ENCODE measurements at places on chromosomes 5 and 9.

DNA sequence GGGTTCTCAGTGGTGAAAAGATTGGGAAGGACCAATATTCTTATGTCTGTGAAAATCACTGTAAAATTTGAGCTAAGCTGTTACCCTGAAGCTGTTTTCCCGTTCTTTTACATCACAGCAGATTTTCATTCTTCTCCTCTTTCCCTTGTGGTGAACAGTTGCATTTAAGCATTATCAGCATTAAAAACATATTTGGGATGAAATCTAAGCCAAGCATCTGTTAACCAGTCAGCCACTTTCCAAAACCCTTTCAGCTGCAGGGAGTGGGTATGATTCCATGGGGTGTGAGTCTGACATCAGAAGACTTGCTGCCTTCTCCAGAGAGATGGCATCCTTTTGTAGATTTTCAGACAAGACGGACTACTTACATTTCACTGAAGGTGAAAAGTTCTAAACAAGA, 97.2 kb downstream of the TRIO start:
- no peak for DNase-seq

GRCh38 chr5:80249901-80250300, 5.9 kb downstream of the SERINC5 start:
- no peak for DNase-seq

- no peak for DNase-seq
Observed at GRCh38 chr5:175680463-175680862, 22.6 kb downstream of the HRH2 start.

GRCh38 chr5:13107537-13107936, 837.0 kb downstream of the DNAH5 start:
- no peak for DNase-seq

- no peak for DNase-seq
Observed at GRCh38 chr5:148408092-148408491, 24.3 kb downstream of the FBXO38 start.

DNA sequence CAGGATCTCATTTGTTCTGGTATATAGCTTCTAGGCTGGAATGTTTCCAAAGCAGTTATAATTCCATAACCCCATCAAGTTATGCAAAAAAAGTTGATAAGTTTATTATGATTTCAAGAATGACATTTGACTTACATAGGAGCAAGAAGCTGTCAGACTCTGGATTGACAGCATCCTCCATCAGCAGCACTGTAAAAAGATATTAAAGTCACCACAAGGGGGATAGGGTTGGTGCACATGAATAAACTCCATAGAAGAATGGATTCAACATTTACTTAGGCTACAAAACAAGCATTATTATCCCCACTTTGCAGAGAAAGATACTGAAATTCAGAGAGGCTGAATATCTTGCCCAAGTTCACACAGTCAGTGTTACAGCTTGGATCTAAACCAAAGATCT, 208.9 kb upstream of the SLC30A5 start:
- DNase-seq: no peak

DNA sequence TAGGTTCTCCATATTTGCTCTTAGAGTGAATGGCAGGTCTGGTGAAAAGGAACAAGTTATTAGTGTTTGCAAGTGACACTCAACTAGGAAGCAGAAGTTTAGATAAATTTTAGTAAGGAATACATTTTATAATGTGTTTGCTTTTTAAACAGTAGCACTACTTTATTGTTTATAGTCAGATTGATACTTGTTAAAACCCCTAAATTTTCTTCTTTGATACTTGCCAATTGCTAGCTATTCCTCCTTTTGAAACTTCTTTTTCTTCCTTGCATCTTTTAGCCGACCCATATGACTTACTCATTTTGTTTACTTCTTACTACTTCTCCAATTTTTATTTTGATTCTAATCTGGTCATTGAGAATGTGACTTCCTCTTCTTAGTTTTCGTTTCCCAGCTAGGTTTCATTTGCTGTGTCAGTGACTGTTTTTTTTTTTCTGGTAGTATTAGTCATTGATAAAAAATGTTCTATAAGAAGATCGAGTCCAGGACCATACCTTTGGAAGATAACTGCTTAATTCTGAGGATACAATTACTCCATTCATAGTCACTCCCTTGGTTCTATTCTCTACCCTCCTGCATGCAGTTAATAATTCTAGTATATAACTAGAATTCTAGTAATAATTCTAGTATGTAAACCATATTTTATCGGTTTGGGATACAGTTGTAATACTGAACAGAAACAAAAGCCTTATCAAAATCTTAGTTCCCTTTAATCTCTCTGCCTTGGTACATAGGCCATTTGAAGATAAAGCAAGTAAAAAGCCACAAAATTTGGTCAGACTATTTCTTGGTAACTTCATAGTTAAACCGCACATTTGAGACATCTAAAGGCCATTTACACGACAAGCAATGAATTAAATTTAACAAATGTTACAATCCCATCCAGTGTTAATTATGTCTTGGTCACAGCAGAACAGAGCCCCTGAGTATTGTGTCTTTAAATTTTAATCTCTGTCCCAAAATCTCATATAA, 2.8 kb upstream of the RICTOR start:
- DNase-seq: no peak

DNA sequence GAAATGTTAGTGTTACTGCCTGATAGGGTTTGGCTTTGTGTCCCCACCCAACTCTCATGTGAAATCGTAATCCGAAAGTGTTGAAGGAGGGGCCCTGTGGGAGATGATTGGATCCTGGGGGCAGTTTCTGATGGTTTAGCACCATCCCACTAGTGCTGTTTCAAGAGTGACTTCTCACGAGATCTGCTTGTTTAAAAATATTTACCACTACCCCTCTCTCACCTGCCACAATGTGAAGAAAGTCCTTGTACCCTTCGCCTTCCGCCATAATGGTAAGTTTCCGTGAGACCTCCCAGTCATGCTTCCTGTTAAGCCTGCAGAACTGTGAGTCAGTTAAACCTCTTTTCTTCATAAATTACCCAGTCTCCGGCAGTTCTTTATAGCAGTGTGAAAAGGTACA, 2.6 kb upstream of the RFX3 start:
- no peak for DNase-seq

GRCh38 chr9:69046723-69047122, 11.2 kb downstream of the FXN start:
- no peak for DNase-seq

DNA sequence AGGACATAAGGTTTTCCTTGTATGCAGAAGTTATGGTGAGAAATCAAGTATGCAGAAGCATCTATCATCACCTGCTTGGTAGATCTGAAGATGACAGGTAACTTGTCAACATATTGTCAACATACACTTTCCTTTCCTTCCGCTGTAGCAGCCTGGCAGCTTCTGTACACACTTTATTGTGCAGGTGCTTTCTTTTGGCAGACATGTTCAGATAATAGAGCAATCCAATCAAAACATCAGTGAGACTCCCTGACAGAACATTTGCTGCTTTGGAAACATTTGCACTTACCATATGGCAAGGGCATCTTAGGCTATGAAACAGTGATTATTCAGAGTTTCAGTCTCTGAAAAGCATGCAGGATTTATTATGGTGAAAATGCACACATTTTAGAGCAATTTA, 161.1 kb upstream of the CDH12 start:
- DNase-seq: no peak

DNA sequence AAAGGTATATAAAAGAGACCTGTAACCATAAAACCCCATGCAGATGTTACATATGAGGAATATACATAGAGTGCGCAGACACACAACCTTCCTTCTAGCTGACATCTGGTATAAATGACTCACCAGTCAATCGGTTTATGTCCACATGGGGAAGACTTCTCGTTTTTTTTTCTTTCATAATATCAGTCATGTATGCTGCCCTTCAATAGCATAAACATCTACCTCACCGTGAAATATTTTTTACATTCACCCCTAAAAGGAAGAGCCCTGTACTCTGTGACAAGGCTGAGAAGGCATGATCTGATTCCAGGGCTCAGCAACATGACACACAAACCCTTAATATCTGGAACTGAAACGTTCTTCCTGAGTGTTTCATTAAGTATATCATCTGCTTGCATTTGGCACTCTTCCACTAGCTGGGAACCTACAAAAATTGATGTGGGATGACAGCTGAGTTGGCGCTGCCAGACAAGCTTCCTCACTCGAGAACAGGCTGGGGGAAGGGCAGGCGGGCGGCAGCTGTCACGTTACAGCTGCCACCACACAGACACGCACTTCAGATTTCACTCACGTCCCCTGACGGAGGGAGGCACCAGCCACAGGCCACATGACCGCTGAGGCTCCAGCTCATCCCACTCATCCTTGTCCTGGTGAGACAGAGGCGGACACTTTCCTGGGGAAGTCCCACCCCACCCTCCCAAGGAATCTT, 74.2 kb downstream of the SHB start:
- DNase-seq: no peak

GRCh38 chr9:124017051-124017928, 5.7 kb downstream of the LHX2 start:
- no peak for DNase-seq

DNA sequence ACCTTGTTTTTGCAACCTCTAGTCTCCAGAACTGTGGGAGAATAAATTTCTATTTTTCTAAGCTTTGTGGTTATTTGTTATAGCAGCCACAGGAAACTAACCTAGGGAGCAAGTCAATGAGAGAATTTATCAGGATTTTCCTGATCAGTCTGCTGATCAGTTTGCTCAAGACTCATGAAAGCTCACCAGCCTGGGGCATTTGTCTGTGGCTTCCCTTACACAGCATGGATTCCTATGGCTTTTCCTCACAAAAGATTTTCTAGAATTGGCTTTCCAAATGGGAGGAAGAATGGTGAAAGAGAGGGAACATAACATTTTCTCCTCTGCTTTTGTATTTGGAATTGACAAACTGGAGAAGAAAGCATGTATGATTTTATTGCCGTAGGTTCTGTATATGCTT, 20.2 kb downstream of the ARRDC3 start:
- DNase-seq: no peak

GRCh38 chr5:98209418-98209817, 564.0 kb upstream of the RGMB start:
- no peak for DNase-seq

DNA sequence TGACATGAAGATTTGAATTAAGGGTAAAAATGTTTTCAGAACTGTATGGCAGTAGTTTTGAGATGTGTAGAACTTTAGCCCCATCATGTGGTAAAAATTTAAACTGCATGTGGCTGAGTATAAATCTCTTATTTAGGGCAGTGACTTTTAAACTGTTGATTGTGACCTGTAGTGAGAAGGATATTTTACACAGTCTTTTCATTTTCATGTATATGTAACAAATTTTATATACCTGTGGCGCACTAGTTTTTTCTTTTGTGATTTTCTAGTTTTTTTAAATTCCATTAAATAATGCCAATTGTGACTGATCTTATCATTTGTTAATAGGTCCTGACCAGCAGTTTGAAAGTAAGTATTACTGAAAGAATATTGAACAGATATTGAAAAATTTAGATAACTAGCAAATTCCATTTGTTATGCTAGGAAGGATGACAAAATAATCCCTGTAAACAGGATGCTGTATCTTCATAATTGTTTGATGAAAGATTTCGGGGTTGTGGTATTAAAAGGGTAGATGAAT, 47.2 kb downstream of the GPBP1 start:
- DNase-seq: no peak

GRCh38 chr5:147712019-147712418, 70.5 kb downstream of the JAKMIP2 start:
- DNase-seq: no peak

- DNase-seq: no peak
Observed at GRCh38 chr5:175853573-175854230, 17.7 kb upstream of the CPLX2 start.

DNA sequence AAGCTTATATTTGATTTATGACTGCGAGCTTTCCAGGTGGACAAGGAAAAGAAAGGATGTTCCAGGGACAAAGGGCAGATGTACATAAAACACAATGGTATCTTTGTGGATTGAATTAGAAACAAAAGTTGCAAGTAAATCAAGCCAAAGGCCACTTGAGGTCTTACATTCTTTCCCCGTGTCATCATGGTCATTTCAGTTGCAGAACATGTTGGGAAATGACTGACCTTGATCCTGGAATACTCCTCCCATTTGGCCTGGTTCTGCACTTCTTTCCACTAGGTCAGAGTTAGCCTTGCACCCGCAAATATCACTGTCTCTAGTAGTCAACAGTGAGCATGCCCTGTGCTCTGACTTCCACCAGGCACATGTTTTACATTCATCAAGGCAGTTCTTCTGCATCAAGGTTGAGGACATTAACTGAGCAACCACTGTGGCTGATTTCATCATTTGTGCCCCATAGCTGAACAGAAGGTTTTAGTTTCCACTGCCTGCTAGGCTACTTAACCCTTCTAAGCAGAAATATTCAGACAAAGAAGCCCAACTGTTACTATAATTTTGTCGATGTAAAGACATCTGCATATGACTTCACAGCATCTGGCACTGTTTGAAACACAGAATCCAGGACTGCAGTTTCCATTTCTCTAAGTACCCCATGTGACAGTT, 1161.7 kb upstream of the DMAC1 start:
- DNase-seq: no peak

- DNase-seq: no peak
Observed at GRCh38 chr5:168261227-168261571, 30.2 kb upstream of the WWC1 start.

DNA sequence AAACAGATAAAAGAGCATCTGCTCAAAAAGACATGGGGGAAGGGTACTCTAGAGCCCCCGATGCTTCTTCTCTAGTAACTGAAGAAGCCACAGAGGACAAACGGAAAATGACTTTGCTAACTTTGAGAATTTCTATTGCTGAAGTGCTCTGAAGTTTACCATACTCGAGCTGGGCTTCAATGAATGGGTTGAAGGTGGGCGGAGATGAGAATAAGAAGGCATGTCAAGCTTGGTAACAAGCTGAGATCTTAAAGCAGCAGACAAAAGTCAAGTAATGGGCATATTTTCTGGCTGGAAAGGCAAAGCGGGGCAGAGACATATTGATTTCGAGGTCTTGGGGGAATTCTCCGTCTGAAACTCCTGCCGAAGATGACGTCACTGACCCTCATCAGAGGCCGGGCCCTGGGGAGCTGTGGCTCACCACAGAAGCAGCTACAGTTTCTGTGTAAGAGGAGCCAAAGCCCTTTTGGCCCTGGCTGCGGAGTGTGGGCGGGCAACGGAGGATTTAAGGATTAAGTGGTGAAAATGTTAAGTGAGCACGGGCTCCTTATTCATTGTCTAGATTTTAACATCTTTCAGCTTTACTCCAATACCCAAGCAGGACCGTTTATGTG, 115.8 kb upstream of the SLIT3 start:
- no peak for DNase-seq

DNA sequence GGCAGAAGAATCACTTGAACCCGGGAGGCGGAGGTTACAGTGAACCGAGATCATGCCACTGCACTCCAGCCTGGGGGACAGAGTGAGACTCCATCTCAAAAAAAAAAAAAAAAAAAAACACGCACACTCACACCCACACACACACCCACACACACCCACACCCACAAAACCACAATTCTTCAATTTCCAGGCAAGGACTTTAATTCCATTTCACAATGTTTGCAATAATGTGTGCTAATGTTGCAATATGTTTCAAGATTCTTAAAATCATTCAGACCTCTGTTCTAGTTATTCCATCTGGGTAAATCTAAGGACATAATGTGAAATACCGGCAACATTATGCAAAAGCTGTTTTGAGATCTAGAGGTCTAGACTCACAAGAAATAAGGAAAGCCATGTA, 28.3 kb downstream of the CCDC69 start:
- DNase-seq: no peak
